H1 (cell line): ENCODE measurements at places on chromosomes 16 and 17. TPM values are rescaled to one million over a fixed set of nuclear protein-coding genes. Genes with fewer than 3 reads are reported as not detected.

Gene TAC4
- 0.15 and 0.22 TPM in 2 replicates for polyA plus RNA-seq

DNA sequence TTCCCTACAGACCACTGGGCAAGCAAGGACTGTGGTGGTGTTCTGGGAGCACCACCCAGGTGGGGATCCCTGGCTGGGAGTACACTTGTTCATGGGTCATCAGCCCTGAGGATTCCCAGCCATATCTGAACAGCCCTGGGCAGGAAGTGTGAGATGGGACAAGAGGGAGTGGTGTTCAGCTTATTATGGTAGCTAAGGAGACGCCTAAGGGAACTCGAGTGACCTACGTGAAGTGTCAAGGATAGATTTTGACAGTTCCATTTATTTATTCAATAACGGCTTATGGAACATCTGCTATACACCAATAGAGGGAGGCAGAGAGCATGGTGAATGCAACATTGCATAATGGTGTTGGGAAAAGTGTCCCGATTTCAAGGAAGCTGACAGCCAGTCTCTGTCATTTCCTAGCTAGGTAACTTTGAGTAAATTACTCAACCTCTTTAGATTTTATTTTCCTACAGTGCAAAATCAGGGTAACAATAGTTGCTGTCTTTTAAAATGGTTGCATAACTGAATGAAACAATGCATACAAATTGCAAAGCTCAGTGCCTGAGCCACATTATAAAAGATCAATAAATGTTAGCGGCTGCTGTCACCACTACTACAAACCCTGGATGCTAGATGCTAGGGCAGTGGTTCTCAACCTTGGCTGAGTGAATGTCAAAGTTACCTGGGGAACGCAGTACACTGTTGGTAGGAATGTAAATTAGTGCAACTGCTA lies 534.1 kb downstream of the GRIN2A start:
- no peaks in the 10 kb centered on the region for H3K27me3 ChIP-seq
- no peak overlapping the region for H3K4me3 ChIP-seq
- no peaks in the 10 kb centered on the region for H3K36me3 ChIP-seq
- H3K27ac ChIP-seq, result no peak overlapping the region
- H3K4me1 ChIP-seq, result no peaks in the 10 kb centered on the region
- no peak for DNase-seq

DNA sequence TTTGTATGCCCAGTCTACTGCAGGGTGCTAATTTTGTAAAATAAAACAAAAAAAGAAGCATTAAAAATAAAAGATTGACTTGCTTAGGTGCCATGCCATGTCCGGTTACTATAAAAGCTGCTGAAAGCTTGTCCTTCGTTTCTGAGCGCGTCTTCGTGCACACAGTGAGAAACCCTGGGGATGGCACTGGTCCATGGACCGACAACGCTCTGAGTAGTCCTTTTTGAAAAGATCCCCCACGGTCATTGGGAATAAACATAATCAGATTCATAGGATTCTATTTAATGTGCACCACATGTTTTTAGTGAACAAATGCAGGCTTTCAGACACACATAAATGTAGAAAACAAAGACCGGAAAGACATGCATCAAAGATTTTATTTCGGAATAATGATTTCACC lies 146.3 kb downstream of the XYLT1 start:
- no peak overlapping the region for H3K27ac ChIP-seq
- no peaks in the 10 kb centered on the region for H3K36me3 ChIP-seq
- DNase-seq, result no peak
- no peaks in the 10 kb centered on the region for H3K4me1 ChIP-seq
- H3K27me3 ChIP-seq, result no peaks in the 10 kb centered on the region

GRCh38 chr17:9828296-9829295 lies 2.9 kb downstream of the GLP2R start:
- H3K4me3 ChIP-seq, result no peak overlapping the region
- H3K36me3 ChIP-seq, result no peaks in the 10 kb centered on the region
- H3K27me3 ChIP-seq, result no peaks in the 10 kb centered on the region
- H3K4me1 ChIP-seq, result no peaks in the 10 kb centered on the region
- no peak overlapping the region for H3K27ac ChIP-seq

Gene KRT25
- polyA plus RNA-seq, result not detected in 2 replicates

Gene CFAP119
- polyA plus RNA-seq, result 5.6 and 7.1 TPM in 2 replicates

Gene STH
- polyA plus RNA-seq, result not detected in 2 replicates

DNA sequence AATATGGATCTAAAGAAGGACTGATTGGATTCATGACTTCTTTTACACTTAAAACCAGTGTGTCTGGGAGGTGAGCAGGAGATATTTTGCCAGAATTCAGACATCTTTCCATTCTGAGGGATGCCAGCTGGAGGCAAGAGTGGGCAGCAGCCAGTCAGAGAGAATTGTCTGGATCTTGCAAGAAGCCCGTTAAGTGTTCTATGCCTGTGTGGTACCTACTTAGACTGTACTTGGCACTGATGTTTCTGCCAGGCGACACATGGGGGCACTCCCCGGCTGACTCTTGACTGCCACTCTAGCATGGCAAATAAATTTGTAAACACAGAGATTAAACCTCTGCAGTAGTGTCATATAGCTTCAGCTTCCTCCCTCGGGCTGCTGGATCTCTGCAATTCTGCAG lies 247.7 kb downstream of the UTP18 start:
- no peak overlapping the region for H3K4me3 ChIP-seq
- H3K36me3 ChIP-seq, result no peaks in the 10 kb centered on the region
- H3K27ac ChIP-seq, result no peak overlapping the region
- no peaks in the 10 kb centered on the region for H3K4me1 ChIP-seq

Gene PKMYT1
- polyA plus RNA-seq, result 85.2 and 180 TPM in 2 replicates

Gene ATAD5
- 3.0 and 3.5 TPM in 2 replicates for polyA plus RNA-seq

Gene ZNF19
- polyA plus RNA-seq, result 1.1 and 1.5 TPM in 2 replicates

- peaks cover 5% of the 10 kb centered on the region for H3K4me1 ChIP-seq
- peak within 1 kb of the TSS; percentile 32 for H3K4me3 ChIP-seq
- peak; percentile 93 for DNase-seq
Observed at GRCh38 chr17:65137021-65137939, at the start of gene RGS9. TSS of gene RGS9 (plus strand) at chr17:65137370. CDS start at chr17:65137541, 171 bp downstream.

- no peaks in the 10 kb centered on the region for H3K36me3 ChIP-seq
- no peak for DNase-seq
- H3K4me3 ChIP-seq, result no peak overlapping the region
- H3K27me3 ChIP-seq, result no peaks in the 10 kb centered on the region
- 0 out of 2 replicates have a peak, but pooled peaks cover 2% of the 10 kb centered on the region for H3K4me1 ChIP-seq
Observed at GRCh38 chr17:78588258-78589030, 11.2 kb upstream of the DNAH17 start.

DNA sequence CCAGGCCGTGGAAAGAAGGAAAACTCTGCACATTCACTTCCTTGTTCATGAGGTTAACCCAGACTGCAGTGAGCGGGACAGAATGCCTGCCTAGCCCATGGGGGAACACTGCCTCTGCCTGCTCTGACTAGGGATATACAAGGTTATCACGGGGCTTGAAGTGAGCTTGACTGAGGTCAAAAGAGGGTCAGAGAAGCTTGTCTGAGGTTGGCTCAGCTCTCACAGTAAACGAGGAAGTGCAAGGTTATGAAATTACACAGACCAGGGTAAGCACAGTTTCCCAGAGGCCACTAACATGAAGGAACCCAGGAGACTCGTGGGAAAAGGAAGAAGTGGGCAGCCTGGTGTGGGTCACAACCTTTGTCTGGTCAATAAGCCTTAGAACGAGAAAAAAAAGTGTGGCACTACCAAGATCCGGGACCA lies 28.7 kb downstream of the HIC1 start:
- no peaks in the 10 kb centered on the region; the same call in 1 of the 2 replicates for H3K36me3 ChIP-seq
- H3K27me3 ChIP-seq, result no peaks in the 10 kb centered on the region

- H3K4me1 ChIP-seq, result peaks cover 13% of the 10 kb centered on the region
- no peaks in the 10 kb centered on the region for H3K27me3 ChIP-seq
- H3K36me3 ChIP-seq, result no peaks in the 10 kb centered on the region
- no peak for DNase-seq
- H3K4me3 ChIP-seq, result no peak overlapping the region
- no peak overlapping the region for H3K27ac ChIP-seq
Observed at GRCh38 chr17:73304438-73304837, 7.4 kb downstream of the CDC42EP4 start.

Gene AOC3
- 2.5 and 4.1 TPM in 2 replicates for polyA plus RNA-seq

DNA sequence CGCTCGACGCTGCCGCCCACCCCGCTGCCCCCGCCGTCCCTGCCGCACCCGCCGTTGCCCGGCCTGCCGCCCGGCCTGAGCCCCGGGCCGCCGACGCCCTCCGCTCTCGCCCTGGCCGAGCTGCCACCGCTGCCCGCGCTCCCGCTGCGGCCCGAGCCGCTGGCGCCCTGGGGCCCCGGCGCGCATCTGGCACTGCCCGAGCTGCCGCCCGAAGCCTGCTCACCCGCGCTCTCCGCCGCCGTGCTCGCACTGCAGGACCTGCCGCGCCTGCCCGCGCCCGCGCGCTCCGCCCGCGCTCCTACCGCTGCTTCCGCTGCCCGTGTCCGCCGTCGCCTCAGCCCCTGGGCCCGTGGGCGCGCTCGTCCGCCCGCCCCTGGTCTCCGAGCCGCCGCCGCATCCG lies 8.4 kb upstream of the CLDN9 start:
- no peak overlapping the region for H3K27ac ChIP-seq
- no peak overlapping the region for H3K4me3 ChIP-seq
- H3K4me1 ChIP-seq, result peaks cover 32% of the 10 kb centered on the region
- DNase-seq, result no peak

Gene MT1G
- polyA plus RNA-seq, result 515 and 909 TPM in 2 replicates

GRCh38 chr16:78584213-78584860 lies 484.9 kb downstream of the WWOX start:
- no peak for DNase-seq
- H3K27ac ChIP-seq, result no peak overlapping the region
- H3K27me3 ChIP-seq, result no peaks in the 10 kb centered on the region

Gene SPSB3
- 37.8 and 60.1 TPM in 2 replicates for polyA plus RNA-seq

GRCh38 chr16:2455081-2455845 lies 4.6 kb upstream of the TEDC2 start:
- peaks cover 49% of the 10 kb centered on the region for H3K36me3 ChIP-seq
- peaks cover 6% of the 10 kb centered on the region for H3K4me1 ChIP-seq
- H3K27ac ChIP-seq, result no peak overlapping the region
- no peaks in the 10 kb centered on the region for H3K27me3 ChIP-seq
- H3K4me3 ChIP-seq, result no peak overlapping the region

Gene PRRT2
- 32.6 and 49.7 TPM in 2 replicates for polyA plus RNA-seq

Gene GINS2
- polyA plus RNA-seq, result 22.5 and 29.4 TPM in 2 replicates

Gene STUB1
- 103 and 151 TPM in 2 replicates for polyA plus RNA-seq

Gene TSPOAP1
- 7.6 and 9.8 TPM in 2 replicates for polyA plus RNA-seq

DNA sequence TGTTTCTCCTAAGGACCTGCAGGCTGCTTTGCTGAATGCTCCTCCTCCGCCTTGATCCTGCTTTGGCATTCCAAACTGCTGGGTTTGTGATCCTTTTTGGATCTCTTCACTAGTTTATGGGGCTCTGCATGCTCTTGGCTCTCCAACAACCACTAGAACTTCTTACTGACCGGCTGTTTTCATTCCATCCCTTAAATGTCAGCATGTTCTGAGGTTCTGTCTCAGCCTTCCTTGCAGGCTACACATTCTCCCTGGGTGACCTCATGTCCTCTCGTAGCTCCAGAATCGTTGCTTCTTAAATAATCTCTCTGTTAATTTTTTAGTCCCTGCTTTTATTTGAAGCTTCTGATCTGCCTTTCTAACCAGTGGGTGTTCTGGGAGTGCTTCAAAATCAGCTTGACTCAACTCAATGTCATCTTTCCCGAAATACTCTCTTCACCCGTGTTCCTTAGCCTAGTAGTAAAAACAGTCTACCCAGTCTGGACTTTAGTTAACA lies 119.0 kb upstream of the HS3ST2 start:
- no peak overlapping the region for H3K27ac ChIP-seq
- no peaks in the 10 kb centered on the region for H3K36me3 ChIP-seq
- H3K4me1 ChIP-seq, result no peaks in the 10 kb centered on the region
- H3K4me3 ChIP-seq, result no peak overlapping the region
- H3K27me3 ChIP-seq, result no peaks in the 10 kb centered on the region

Gene PPL
- polyA plus RNA-seq, result 11.3 and 15.8 TPM in 2 replicates

DNA sequence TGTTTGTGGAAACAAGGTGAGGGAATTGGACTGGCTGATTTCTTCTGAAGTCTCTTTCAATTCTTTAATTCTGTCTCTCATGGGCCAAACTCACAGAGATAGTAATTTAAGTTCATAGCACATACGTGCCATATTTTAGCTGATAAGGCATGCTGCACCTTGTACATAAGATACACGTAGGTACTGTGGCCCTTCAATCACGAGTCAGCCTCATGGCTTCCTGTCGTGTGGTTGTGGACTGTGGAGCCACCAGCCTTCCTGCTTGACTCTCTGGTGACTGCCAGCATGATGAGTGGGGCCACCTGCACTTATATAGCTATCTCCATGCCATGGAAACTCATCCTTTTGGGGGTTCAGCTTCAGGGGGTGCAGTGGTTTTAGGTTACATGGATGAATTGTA lies 25.1 kb downstream of the KSR1 start:
- no peak overlapping the region for H3K27ac ChIP-seq
- no peaks in the 10 kb centered on the region for H3K36me3 ChIP-seq
- peaks cover 3% of the 10 kb centered on the region for H3K4me1 ChIP-seq
- no peaks in the 10 kb centered on the region for H3K27me3 ChIP-seq
- DNase-seq, result no peak

Gene KRT24
- not detected in 2 replicates for polyA plus RNA-seq

DNA sequence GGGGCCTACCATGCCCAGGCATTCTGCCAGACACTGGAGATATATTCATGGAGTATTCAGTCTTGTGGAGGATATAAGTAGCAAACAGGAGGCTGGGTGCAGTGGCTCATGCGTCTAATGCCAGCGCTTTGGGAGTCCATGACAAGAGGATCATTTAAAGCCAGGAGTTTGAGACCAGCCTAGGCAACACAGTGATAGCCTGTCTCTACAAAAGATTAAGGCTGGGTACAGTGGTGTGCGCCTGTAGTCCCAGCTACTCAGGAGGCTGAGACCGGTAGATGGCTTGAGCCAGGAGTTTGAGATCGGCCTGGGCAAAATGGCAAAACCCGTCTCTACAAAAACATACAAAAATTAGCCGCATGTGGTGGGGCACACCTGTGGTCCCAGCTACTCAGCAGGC lies 37.7 kb upstream of the CDH3 start:
- H3K4me3 ChIP-seq, result no peak overlapping the region
- H3K27ac ChIP-seq, result no peak overlapping the region
- no peaks in the 10 kb centered on the region for H3K27me3 ChIP-seq

DNA sequence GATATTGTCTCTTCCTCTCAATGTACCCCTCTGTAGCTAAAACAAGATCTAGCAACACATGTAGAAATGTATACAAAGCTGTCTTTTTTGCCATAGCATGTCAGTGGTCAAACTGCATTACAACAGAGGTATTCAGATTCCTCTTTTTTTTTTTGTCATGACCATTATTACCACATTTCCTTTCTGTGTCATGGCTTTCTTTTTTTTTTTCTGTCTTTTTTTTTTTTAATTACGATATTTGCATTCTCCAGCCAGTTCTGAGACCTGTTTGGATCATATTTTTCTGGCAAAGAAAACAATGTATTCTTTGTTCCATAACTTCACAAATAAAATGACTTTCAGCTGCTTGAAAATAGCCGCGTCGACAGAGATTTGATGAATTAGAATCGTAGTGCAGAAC lies 27.4 kb upstream of the CAPNS2 start:
- H3K27me3 ChIP-seq, result no peaks in the 10 kb centered on the region
- no peak overlapping the region for H3K27ac ChIP-seq
- DNase-seq, result no peak
- no peak overlapping the region for H3K4me3 ChIP-seq
- H3K36me3 ChIP-seq, result no peaks in the 10 kb centered on the region

GRCh38 chr16:66653581-66654350 lies 42.8 kb downstream of the CMTM4 start:
- H3K27me3 ChIP-seq, result no peaks in the 10 kb centered on the region
- no peak overlapping the region for H3K27ac ChIP-seq
- no peaks in the 10 kb centered on the region; the same call in 1 of the 2 replicates for H3K4me1 ChIP-seq
- no peaks in the 10 kb centered on the region for H3K36me3 ChIP-seq
- no peak for DNase-seq

- peaks cover 16% of the 10 kb centered on the region for H3K4me1 ChIP-seq
- H3K27ac ChIP-seq, result no peak overlapping the region
- no peak for DNase-seq
- no peaks in the 10 kb centered on the region for H3K36me3 ChIP-seq
Observed at GRCh38 chr17:68381076-68381900, 76.0 kb downstream of the WIPI1 start.
